ENCODE measurements at places on chromosomes 7 and 10.

- no peak overlapping the region for H3K27ac ChIP-seq
- no peaks in the 10 kb centered on the region for H3K36me3 ChIP-seq
- H3K4me1 ChIP-seq, result peaks cover 11% of the 10 kb centered on the region
- no peak for DNase-seq
- H3K4me3 ChIP-seq, result no peak overlapping the region
Measured at GRCh38 chr10:14736043-14736442, 38.7 kb downstream of the FAM107B start.

DNA sequence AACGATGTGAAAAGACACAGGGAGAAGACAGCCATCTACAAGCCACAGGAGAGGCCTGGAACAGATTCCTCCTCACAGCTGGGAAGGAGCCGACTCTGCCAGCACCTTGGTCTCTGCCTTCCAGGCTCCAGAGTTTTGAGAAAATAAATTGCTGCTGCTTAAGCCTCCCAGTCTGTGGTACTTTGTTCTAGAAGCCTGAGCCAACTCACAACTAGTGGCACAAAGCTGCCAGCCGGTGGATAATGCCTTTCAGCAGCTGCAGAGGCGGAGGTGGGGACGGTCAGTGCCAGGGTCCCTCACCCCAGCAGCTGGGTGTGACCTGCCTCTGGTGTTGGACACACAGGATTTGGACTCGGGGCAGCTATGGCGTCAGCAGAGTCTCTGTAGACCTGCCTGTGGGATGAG, 255.4 kb upstream of the PITRM1 start:
- no peaks in the 10 kb centered on the region for H3K36me3 ChIP-seq
- H3K4me3 ChIP-seq, result no peak overlapping the region
- no peak overlapping the region for H3K27ac ChIP-seq
- DNase-seq, result no peak
- H3K27me3 ChIP-seq, result no peaks in the 10 kb centered on the region

DNA sequence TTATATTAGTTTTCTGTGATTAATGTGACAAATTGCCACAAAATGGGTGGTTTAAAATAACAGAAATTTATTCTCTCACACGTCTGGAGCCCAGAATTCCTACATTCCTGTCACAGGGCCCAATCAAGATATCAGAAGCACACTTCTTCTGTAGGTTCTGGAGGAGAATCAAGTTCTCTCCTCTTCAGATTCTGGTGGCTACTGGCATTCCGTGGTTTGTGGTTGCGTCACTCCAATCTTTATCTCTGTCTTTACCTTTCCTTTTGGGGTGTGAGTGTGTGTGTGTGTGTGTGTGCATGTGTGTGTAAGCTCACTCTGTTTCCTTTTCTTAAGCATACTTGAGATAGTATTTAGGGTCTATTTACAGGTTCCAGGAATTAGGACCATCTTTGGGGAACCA, 115.5 kb upstream of the DKK1 start:
- no peaks in the 10 kb centered on the region for H3K36me3 ChIP-seq
- H3K27ac ChIP-seq, result no peak overlapping the region
- H3K4me1 ChIP-seq, result no peaks in the 10 kb centered on the region
- no peaks in the 10 kb centered on the region for H3K27me3 ChIP-seq
- DNase-seq, result no peak

- H3K36me3 ChIP-seq, result no peaks in the 10 kb centered on the region
- H3K4me3 ChIP-seq, result no peak overlapping the region
- no peaks in the 10 kb centered on the region for H3K27me3 ChIP-seq
- H3K27ac ChIP-seq, result no peak overlapping the region
- DNase-seq, result peak; percentile 35
Measured at GRCh38 chr7:106065575-106066500, 46.3 kb downstream of the SYPL1 start.

- H3K27ac ChIP-seq, result no peak overlapping the region
- no peaks in the 10 kb centered on the region for H3K27me3 ChIP-seq
- H3K4me1 ChIP-seq, result no peaks in the 10 kb centered on the region
- H3K4me3 ChIP-seq, result no peak overlapping the region
- DNase-seq, result no peak
Measured at GRCh38 chr10:28242555-28243204, 60.2 kb downstream of the MPP7 start.

GRCh38 chr7:72503644-72504043, 91.5 kb upstream of the CALN1 start:
- H3K4me1 ChIP-seq, result no peaks in the 10 kb centered on the region
- H3K27me3 ChIP-seq, result no peaks in the 10 kb centered on the region
- H3K27ac ChIP-seq, result no peak overlapping the region
- no peak for DNase-seq
- no peaks in the 10 kb centered on the region for H3K36me3 ChIP-seq

DNA sequence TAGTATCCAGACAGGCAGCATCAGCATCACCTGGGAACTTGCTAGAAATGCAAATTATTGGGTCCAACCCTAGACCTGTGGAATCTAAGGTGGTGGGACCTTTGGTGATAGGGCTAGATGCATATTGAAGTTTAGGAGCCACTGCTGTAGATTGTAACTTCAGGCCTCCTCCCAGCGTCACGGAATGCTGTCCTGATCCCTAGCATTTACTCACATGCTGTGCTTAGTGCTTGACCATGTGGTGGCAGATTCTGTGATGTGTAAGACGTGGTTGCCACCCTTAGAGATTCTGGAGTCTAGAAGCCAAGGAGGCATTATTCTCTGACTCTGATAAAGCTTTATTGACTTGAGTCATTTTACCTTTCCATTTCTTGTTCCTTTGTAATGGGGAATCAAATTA, 13.5 kb downstream of the AHR start:
- H3K4me1 ChIP-seq, result no peaks in the 10 kb centered on the region
- DNase-seq, result no peak
- H3K36me3 ChIP-seq, result no peaks in the 10 kb centered on the region
- H3K4me3 ChIP-seq, result no peak overlapping the region
- H3K27ac ChIP-seq, result no peak overlapping the region

- no peak overlapping the region for H3K4me3 ChIP-seq
- no peak overlapping the region for H3K27ac ChIP-seq
- H3K27me3 ChIP-seq, result no peaks in the 10 kb centered on the region
- no peak for DNase-seq
- no peaks in the 10 kb centered on the region for H3K36me3 ChIP-seq
Measured at GRCh38 chr10:112131996-112132395, 51.6 kb downstream of the GPAM start.

DNA sequence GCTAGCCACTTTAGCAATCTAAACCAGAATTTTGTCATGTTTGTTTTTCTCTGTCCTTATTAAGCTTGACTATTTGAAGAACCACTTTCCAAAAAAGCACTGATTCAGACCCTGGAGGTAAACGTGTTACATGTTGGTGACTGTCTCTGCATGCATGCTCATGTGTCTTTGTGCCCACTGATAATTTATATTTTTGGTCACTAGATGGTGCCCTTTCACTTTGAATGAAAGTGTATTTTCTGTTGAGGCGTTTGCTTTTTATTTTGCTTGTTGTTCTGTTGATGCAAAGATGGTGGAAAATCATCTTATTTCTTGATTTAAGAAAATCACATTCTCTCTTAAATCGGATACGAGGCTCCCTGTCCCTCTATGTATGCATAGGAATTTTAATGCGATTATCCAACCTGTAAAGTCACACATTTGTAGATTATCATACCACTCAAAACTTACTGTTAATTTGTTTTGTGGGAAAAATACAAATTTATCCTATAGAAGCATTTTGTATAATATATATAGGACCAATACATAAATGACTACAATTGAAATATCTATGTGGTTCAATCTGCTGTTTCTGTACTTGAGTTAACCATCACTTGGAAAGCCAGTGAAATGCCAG, 269.3 kb downstream of the BICC1 start:
- H3K27me3 ChIP-seq, result no peaks in the 10 kb centered on the region
- H3K36me3 ChIP-seq, result no peaks in the 10 kb centered on the region
- H3K27ac ChIP-seq, result no peak overlapping the region
- H3K4me3 ChIP-seq, result no peak overlapping the region

DNA sequence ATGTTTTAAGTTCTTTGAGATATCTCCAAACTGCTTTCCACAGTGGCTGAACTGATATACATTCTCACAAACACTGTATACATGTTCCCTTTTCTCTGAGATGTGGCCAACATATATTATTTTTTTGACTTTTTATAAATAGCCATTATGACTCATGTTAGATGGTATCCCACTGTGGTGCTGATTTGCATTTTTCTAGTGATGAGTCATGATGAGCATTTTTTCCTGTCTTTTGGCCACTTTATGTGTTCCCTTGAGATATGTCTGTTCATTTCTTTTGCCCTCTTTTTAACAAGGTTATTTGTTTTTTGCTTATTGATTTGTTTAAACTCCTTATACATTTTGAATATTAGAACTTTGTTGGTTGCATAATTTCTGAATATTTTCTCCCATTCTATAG, 1055.1 kb downstream of the NXPH1 start:
- H3K4me1 ChIP-seq, result no peaks in the 10 kb centered on the region
- H3K27me3 ChIP-seq, result no peaks in the 10 kb centered on the region
- no peaks in the 10 kb centered on the region for H3K36me3 ChIP-seq
- H3K27ac ChIP-seq, result no peak overlapping the region
- peak; percentile 50 for DNase-seq
- H3K4me3 ChIP-seq, result no peak overlapping the region

DNA sequence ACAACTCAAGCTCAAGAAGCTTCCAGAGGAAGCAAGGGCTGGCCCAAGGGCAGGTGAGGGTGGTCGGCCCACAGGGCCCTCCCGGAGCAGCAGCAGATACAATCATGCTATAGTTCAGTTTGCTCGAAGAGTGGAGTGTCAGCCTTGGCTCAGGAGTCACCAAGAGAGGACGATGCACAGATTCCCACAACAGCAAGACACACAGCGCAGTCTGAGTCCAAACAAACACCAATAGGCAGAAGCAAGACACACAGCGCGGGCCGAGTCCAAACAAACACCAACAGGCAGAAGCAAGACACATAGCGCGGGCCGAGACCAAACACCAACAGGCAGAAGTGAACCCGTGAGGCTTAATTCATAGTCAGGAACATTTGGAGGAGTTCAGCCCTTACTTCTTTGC, 138.4 kb downstream of the PTPRN2 start:
- H3K36me3 ChIP-seq, result no peaks in the 10 kb centered on the region
- DNase-seq, result no peak
- H3K27me3 ChIP-seq, result no peaks in the 10 kb centered on the region
- no peak overlapping the region for H3K4me3 ChIP-seq

DNA sequence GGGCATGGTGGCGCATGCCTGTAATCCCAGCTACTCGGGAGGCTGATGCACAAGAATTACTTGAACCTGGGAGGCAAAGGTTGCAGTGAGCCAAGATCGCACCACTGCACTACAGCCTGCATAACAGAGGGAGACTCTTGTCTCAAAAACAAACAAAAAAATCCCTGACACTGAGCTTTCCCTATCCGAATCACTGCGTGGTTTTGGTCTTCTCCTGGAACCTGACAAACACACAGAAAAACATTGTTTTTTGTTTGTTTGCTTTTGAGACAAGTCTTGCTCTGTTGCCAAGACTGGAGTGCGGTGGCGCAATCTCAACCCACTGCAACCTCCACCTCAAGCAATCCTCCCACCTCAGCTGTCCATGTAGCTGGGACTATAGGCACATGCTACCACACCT, 50.4 kb upstream of the PTPRN2 start:
- no peak overlapping the region for H3K4me3 ChIP-seq
- peak; percentile 9 for DNase-seq
- no peak overlapping the region for H3K27ac ChIP-seq
- H3K36me3 ChIP-seq, result peaks cover 11% of the 10 kb centered on the region

- peaks cover 7% of the 10 kb centered on the region for H3K4me1 ChIP-seq
- H3K27me3 ChIP-seq, result no peaks in the 10 kb centered on the region
- no peak overlapping the region for H3K27ac ChIP-seq
- H3K36me3 ChIP-seq, result no peaks in the 10 kb centered on the region
- DNase-seq, result no peak
- H3K4me3 ChIP-seq, result no peak overlapping the region
Measured at GRCh38 chr7:42192851-42193461, 44.1 kb downstream of the GLI3 start.

DNA sequence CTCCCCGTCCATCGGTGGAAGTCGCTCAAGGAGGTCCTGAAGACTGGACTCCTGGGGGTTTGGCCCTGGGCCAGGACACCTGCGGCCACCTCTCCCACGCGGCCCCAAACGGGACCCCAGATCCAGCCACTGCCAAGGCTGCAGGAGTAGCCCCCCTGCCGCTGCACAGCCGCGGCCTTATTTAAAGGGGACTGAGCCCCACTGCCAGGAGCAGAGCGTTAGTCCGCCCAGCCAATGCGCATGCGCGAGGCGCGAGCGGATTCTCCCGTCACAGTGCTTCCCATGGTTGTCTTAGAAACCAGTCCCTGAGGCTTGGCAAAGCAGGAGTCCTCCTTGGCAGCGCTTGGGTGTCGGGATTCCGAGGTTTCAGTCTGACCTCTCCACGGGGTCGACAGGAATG, 320.0 kb downstream of the ZNF716 start:
- no peak overlapping the region for H3K27ac ChIP-seq
- H3K4me3 ChIP-seq, result no peak overlapping the region
- no peaks in the 10 kb centered on the region for H3K27me3 ChIP-seq
- no peaks in the 10 kb centered on the region for H3K4me1 ChIP-seq

DNA sequence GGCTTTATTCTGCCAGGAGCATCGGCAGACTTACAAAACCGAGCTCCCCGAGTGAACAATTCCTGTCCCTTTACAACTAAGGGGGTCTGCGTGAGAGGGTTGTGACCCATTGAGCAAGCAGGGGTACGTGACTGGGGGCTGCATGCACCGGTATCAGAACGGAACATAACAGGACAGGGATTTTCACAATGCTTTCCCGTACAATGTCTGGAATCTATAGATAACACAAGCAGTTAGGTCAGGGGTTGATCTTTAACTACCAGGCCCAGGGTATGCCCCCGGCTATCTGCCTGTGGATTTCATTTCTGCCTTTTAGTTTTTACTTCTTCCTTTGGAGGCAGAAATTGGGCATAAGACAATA, 38.1 kb upstream of the GSDME start:
- H3K27me3 ChIP-seq, result no peaks in the 10 kb centered on the region
- DNase-seq, result peak; percentile 64
- no peak overlapping the region for H3K27ac ChIP-seq
- H3K4me3 ChIP-seq, result no peak overlapping the region

DNA sequence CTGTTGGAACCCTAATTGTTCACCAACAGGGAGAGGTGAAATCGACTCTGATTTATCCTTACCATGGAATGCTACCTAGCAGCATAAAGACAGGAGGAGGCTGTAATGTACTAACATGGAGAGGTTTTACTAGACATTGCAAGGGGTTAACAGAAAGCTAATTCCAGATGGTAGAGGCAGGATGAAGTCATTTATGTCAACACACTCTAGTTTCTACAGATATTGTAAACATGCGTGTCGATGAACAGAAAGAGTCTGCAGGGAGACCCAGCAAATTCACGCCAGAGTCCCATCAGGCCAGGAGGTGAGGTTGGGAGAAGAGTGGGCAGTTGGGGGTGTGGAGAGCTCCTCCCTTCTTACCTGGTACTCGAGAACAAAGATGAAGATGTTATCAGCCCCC, 7.0 kb downstream of the NPC1L1 start:
- H3K36me3 ChIP-seq, result no peaks in the 10 kb centered on the region
- no peaks in the 10 kb centered on the region for H3K27me3 ChIP-seq
- no peak overlapping the region for H3K27ac ChIP-seq
- H3K4me3 ChIP-seq, result no peak overlapping the region

DNA sequence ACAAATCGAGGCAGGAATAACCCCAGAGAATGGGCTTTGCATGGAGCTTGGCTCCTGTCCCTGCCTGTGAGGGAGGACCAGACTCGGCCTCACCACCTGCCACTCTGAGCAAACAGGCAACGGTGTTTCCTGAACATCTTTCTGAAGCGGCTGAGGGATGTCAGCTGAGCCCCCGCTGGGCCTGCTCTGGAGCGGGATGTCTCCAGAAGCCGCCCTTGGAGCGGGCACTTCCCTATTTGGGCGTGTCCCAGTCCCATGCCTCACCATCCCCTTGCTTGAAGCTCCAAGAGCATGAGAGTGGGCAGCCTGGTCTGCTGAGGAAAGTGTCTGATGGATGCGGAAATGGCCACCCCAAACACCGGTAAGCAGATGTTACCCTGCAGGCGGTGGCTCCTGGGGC, 10.2 kb downstream of the ALKBH4 start:
- H3K27me3 ChIP-seq, result no peaks in the 10 kb centered on the region
- no peak for DNase-seq
- H3K36me3 ChIP-seq, result peaks cover 21% of the 10 kb centered on the region

Data from trophoblast cell (in vitro differentiated cells and primary cell).